Activated CD8-positive, alpha-beta memory T cell treated with anti-CD3 and anti-CD28 coated beads, Interleukin-2, amount 50 U/mL, for 4 hours (primary cell): ENCODE measurements at places on chromosomes 4 and X.

DNA sequence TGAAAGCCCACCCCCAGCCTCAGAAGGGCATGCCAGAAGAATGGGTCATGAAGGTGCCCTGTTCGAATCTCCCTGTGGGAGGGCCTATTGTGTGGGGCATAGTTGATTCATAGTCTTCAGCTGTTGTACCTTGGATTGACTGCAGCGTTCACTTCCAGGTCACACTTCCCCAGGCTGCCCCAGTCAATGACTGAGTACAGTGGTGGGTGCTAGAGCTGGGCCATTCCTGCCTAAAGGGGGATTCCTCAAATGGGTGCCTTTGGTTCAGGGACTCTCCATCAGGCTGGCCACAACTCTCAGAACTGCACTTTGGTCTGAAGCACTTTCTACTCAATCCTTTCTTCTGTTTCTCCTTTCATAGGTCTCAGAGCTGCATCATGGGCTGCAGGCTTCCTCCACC is 35.0 kb upstream of the RASGEF1B start:
- DNase-seq, result no peak

- DNase-seq, result peak; percentile 14
Measured at GRCh38 chr4:52659722-52660261, 691 bp upstream of the USP46 start.

- no peak for DNase-seq
Measured at GRCh38 chr4:143713553-143713952, 13.1 kb upstream of the FREM3 start.

- no peak for DNase-seq
Measured at GRCh38 chrX:139811942-139812629, 104.1 kb upstream of the MCF2 start.

DNA sequence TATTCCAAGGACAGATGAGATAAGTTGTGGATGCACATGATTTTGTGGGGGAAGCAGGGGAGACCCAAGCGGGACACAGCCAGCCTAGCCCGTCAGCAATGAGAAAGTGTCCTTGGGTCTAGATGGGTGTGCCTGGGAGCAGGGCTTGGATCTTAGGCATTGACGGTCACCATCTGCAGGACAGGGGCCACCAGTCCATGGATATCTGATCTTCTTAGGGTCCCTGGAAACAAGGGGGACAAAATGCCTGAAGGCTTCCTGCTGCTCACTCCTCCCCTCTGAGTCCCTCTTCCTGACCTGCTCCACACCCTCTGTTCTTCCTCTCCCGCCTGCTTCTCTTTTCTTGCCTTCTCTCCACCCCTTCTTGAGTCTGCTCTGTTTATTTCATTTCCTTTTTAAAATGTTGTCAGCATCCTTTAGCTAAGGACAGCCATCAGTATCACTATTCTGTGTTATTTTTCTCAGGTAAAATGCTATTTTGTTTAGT is 298.4 kb downstream of the RAPGEF2 start:
- DNase-seq, result no peak

DNA sequence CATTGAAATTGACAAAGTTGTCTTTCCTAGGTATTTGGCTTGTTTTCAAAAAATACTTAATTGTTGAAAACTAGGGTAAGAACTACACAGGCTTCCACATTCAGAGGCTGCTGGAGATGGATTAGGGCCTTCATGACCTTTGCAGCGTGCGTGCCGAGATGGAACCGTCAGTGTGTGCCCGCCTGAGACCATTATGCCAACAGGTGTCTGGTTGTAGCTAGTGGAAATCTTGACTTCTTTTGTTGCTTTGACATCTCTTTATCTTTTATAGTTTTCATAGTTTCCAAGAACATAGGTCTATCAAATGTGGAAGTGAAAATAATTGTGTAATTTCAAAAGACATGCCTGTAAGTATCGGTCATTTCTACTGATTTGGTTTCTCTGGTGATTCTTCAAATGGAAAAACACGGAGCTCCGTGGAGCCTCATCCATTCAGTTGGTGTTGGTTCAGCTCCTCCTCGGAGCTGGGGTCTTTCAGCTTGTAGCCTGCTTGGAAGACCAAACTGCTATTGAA is 38.9 kb upstream of the CLCN4 start:
- DNase-seq, result no peak

DNA sequence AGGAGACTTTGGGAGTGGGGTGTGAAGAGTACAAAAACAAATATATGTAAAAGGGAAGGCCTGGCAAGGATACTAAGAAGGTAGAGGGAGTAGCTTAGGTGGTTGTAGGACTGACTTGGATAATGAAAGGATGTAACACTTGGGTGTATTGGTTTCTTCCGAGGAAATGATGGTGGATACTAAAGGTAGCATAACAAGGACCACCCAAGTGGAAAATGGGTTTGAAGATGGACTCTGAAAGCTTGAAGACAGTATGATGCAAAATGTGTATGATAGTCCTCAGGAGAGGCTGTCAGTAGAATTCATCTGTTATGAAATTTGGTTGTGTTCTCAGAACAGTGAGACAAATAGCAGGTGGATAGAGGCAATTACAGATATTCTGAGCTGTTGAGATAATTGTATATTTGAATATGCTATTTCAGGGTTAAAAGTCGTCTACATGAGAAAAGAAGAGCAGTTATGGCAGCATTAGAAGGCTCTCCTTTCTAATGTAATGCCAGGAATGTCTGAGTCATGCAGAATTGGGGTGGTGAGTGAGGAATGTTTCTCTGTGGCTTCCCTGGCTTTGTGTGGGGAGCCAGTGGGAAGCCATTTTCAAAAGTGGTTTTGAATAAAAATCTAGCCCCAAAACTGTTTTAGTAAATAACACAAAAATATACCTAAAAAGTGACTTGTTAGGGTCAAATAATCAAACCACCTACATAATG is 75.6 kb downstream of the FHIP1A start:
- no peak for DNase-seq

GRCh38 chr4:137635108-137635507 is 102.8 kb upstream of the PCDH18 start:
- no peak for DNase-seq

- no peak for DNase-seq
Measured at GRCh38 chr4:181661090-181661489, 582.1 kb upstream of the TENM3 start.

- DNase-seq, result no peak
Measured at GRCh38 chr4:101014417-101014816, 332.9 kb downstream of the PPP3CA start.
